Astrocyte (in vitro differentiated cells and primary cell): ENCODE measurements at places on chromosomes 5 and 9. TPM values are rescaled to one million over a fixed set of nuclear protein-coding genes. Genes with fewer than 3 reads are reported as not detected.

DNA sequence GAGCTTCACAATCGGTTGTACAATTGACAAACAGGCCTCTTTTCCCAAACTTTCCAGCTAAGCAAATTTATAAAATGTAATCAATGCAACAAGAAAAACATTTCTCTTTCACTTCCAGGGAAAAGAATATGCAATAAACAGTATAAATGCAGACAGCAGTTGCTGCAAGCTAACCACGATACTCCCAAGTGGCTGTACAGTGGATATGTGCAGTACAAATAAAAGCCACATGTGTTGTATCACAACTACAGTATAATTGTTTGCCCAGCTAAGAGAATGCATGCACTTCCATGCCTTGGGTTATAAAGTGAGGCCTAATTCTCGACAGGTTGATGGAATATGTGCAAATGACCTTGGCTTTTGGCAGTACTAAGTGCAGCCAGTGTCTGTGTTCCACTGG is 16.7 kb upstream of the PDCL start:
- no peak overlapping the region for H3K27ac ChIP-seq
- DNase-seq: no peak
- no peaks in the 10 kb centered on the region for H3K4me1 ChIP-seq
- peaks cover 22% of the 10 kb centered on the region for H3K36me3 ChIP-seq
- no peak overlapping the region for H3K4me3 ChIP-seq
- H3K27me3 ChIP-seq: no peaks in the 10 kb centered on the region

GRCh38 chr9:107345327-107345726 is 62.2 kb downstream of the RAD23B start:
- no peak overlapping the region for H3K27ac ChIP-seq
- no peaks in the 10 kb centered on the region for H3K27me3 ChIP-seq
- H3K36me3 ChIP-seq: no peaks in the 10 kb centered on the region

DNA sequence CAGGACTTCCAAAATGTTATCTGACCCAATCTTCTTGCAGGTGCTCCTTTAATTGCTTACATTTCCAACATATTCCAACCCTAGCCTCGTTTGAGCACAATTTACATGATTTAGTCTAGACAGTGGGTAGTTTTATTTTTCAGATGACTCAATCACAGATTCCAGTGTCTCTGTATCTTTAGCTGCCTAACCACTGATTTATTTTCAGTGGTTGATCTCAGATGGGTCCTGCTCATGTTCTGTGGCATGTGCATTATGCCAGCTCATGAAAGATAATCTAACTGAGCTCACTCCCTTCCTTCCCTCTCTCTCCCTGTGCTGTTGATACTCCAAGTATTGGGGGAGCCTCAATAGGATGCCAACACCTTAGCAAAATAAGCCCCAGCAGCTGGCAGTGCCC is 106.1 kb upstream of the ICE1 start:
- peak overlapping the region; percentile 85 for H3K27ac ChIP-seq
- H3K36me3 ChIP-seq: no peaks in the 10 kb centered on the region
- peaks cover 47% of the 10 kb centered on the region for H3K4me1 ChIP-seq
- peak; percentile 93 for DNase-seq

The RLN1 gene
- total RNA-seq: 0.53 TPM in 1 of 2 replicates, not detected in the other

- no peak overlapping the region for H3K4me3 ChIP-seq
- H3K36me3 ChIP-seq: no peaks in the 10 kb centered on the region
- H3K4me1 ChIP-seq: no peaks in the 10 kb centered on the region
- DNase-seq: no peak
These were observed 54.5 kb upstream of the GARNL3 start for GRCh38 chr9:127209948-127210640.

DNA sequence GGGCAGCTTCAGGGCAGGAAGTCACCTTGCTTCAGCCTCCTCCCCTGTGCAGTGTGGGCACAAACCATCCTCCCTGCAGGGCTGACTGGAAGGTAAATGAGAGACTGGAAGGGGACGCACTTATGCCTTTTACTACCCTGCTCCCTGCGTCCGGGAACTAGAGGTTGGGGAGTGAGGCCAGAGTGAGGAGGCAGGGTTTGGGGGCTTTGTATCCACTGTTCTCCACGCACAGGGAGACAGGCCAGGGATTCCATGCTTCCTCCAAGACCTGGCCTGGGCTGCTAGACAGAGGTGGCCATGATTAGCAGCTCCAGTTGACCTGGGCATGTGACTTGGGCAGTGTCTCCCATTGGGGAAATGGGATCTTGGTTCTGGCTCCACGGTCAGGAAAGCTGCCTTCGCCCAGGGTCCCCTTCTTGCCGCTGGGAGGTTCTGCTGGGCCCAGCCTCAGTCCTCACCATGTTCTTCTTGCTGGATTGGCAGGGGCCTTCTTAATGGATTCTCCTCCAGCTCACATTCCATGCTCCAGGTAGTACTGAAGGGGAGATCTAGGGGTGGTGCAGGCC is 37.0 kb upstream of the PSD2 start:
- no peak for DNase-seq
- no peak overlapping the region for H3K4me3 ChIP-seq
- H3K27ac ChIP-seq: no peak overlapping the region
- peaks cover 18% of the 10 kb centered on the region for H3K27me3 ChIP-seq
- no peaks in the 10 kb centered on the region for H3K36me3 ChIP-seq

- H3K36me3 ChIP-seq: no peaks in the 10 kb centered on the region
- H3K4me3 ChIP-seq: no peak overlapping the region
- no peaks in the 10 kb centered on the region for H3K4me1 ChIP-seq
- no peak overlapping the region for H3K27ac ChIP-seq
- DNase-seq: no peak
These were observed 44.8 kb upstream of the RNF130 start for GRCh38 chr5:180116077-180116999.

The AFF4 gene
- total RNA-seq: 154 and 163 TPM in 2 replicates

GRCh38 chr9:123395689-123396511 is 39.9 kb downstream of the CRB2 start:
- no peak for DNase-seq
- no peak overlapping the region for H3K27ac ChIP-seq
- H3K27me3 ChIP-seq: no peaks in the 10 kb centered on the region
- H3K4me1 ChIP-seq: no peaks in the 10 kb centered on the region
- no peaks in the 10 kb centered on the region for H3K36me3 ChIP-seq

The TPRN gene
- total RNA-seq: 16.0 and 17.2 TPM in 2 replicates

The EGFLAM gene
- total RNA-seq: 1.0 and 1.1 TPM in 2 replicates

- H3K27ac ChIP-seq: no peak overlapping the region
- no peaks in the 10 kb centered on the region for H3K36me3 ChIP-seq
These were observed 807.0 kb downstream of the TLE4 start for GRCh38 chr9:80378669-80379293.

GRCh38 chr9:37522971-37523370 is 37.2 kb downstream of the POLR1E start:
- no peaks in the 10 kb centered on the region for H3K27me3 ChIP-seq
- H3K27ac ChIP-seq: no peak overlapping the region
- no peaks in the 10 kb centered on the region for H3K4me1 ChIP-seq
- no peak for DNase-seq
- H3K4me3 ChIP-seq: no peak overlapping the region

DNA sequence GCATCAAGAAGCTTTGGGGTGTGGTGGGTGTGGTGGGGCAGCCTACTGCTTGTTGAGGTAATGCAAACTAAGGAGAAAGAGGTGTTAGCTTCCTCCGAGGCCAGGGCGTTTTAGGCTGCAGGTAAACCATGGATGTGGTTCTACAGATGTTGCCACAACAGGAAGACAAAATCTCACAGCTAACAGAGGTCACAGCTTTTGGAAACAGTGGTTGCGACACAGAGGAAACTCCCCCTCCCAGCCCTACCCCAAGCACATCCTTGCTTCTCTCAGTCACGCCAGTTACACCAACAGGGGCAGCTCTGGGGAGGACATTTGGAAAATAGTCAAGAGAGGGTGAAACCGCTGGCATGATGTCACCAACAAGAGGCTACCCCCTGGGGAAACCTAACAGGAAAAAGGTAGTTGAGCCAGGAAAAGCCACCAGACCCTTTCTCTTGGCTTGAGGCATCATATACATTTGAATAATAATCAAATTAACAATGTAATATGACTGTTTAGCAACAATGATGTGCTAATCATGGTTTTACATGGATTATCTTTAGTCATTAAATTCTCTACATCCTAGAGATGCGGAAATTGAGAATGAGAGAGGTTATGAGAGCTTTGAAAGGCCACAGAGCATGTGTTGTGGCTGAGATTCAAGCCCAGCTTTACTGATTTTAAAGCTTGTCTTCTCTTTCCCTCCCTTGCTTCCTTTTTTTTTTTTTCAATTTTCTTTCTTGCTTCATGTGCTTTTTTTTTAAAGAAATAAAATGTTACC is 82.2 kb upstream of the IL12B start:
- H3K4me3 ChIP-seq: no peak overlapping the region
- DNase-seq: no peak
- no peaks in the 10 kb centered on the region for H3K36me3 ChIP-seq
- H3K27ac ChIP-seq: no peak overlapping the region

GRCh38 chr5:32021771-32022170 is 152.3 kb downstream of the GOLPH3 start:
- H3K27ac ChIP-seq: no peak overlapping the region
- H3K4me3 ChIP-seq: no peak overlapping the region
- no peaks in the 10 kb centered on the region for H3K36me3 ChIP-seq
- no peaks in the 10 kb centered on the region for H3K27me3 ChIP-seq

The ANKDD1B gene
- 0.41 and 0.59 TPM in 2 replicates for total RNA-seq

DNA sequence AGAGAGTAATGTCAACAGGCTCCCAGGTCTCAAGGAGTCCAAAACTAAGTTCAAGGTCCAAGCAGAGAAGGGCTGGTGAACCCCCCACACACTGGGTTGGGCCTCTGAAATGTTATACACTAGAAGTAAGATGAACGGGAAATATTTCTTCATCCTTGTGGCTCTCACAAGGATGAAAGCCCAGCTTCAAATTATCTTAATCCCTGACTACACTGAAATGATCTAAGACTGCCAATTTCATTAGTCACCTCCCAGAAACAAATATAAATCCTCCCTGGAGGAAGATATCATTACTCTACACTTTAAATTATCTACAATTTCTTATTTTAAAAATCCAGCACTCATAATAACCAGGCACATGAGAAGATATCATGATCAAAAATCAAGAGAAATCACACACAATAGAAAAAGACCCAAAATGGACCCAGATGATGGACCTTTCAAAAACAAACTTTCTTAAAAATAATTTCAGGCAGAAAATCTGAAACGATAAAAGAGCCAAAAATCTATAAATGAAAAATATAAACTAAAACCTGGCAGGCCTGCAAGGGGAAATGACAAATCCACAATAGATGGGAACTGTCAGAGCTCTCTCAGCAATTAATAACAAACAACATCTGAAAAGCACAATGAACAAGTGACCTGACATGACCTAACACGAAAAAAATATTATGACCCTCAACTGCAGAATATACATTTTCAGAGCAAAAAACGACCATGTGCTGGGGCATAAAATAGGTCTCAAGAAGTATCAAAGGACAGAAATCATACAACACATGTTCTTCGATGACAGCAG is 117.4 kb downstream of the GPR21 start:
- H3K27ac ChIP-seq: no peak overlapping the region
- no peak overlapping the region for H3K4me3 ChIP-seq
- no peak for DNase-seq
- no peaks in the 10 kb centered on the region for H3K4me1 ChIP-seq
- H3K36me3 ChIP-seq: no peaks in the 10 kb centered on the region

The SKP1 gene
- total RNA-seq: 375 and 399 TPM in 2 replicates

The P4HA2 gene
- total RNA-seq: 214 and 302 TPM in 2 replicates

GRCh38 chr9:9747787-9748186 is 865.0 kb downstream of the PTPRD start:
- no peaks in the 10 kb centered on the region for H3K27me3 ChIP-seq
- DNase-seq: peak; percentile 43
- H3K27ac ChIP-seq: no peak overlapping the region
- H3K4me3 ChIP-seq: no peak overlapping the region

The FIBCD1 gene
- total RNA-seq: 0.66 and 1.6 TPM in 2 replicates

The MCCC2 gene
- 30.2 and 31.7 TPM in 2 replicates for total RNA-seq

GRCh38 chr5:26003966-26004365 is 1034.4 kb downstream of the CDH9 start:
- H3K27me3 ChIP-seq: no peaks in the 10 kb centered on the region
- no peak overlapping the region for H3K4me3 ChIP-seq
- H3K36me3 ChIP-seq: no peaks in the 10 kb centered on the region

The ZNF474 gene
- 0.38 and 0.45 TPM in 2 replicates for total RNA-seq

The PCDHGA9 gene
- total RNA-seq: 0.73 and 0.87 TPM in 2 replicates

DNA sequence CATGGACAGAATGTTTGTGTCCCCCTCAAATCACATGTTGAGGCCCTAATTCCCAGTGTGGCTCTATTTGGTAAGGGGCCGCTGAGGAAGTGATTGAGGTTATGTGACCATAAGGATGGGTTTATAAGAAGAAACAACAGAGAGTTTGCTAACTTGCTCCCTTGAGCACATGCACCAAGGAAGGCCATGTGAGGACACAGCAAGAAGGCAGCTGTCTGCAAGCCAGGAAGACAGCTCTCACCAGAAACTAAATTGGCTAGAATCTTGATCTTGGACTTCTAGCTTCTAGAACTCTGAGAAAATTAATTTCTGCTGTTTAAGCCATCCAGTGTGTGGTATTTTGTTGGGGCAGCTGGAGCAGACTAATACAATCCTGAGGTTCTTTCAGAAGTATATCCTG is 35.2 kb upstream of the CDC42SE2 start:
- no peaks in the 10 kb centered on the region for H3K36me3 ChIP-seq
- no peak for DNase-seq
- no peaks in the 10 kb centered on the region for H3K27me3 ChIP-seq

DNA sequence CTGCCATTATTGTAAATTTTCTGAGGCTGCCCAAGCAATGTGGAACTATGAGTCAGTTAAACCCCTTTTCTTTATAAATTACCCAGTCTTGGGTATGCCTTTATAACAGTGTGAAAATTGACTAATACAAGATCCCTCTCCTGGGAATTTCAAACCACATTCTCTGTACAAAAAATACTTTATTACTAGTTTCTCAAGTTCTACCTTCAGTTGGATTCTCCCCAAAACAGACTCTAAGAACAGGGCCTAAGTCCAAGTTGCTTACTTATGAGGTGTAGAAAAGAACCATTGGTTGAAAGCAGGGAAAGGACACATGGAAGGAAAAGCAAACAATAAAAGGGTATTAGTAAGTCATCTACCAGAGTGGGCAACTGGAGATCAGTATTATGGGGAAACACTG is 343.2 kb downstream of the TMEM232 start:
- no peaks in the 10 kb centered on the region for H3K27me3 ChIP-seq
- no peak overlapping the region for H3K27ac ChIP-seq
- no peaks in the 10 kb centered on the region for H3K36me3 ChIP-seq

The TICAM2 gene
- 6.7 and 6.8 TPM in 2 replicates for total RNA-seq

DNA sequence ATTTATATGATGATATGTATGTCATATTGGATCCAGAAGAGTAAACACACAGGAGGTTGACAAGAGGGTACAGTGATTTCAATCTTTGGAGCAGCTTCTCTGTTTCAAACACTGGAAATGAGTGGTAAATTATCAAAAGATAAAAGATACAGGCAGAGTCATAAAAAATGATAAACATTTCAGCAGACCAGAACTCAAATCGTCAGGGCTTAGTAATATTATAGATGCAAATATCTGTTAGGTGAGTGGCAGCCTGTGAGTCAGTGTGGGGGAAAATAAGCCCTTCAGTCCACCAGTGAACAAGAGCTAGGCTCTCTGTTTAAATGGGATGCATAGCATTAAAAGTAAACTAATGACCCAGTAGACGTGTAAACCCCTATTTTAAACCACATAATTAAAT is 1378.1 kb downstream of the EFNA5 start:
- H3K4me1 ChIP-seq: peaks cover 6% of the 10 kb centered on the region
- H3K27me3 ChIP-seq: no peaks in the 10 kb centered on the region
